ENCODE measurements at places on chromosomes 4 and X.

DNA sequence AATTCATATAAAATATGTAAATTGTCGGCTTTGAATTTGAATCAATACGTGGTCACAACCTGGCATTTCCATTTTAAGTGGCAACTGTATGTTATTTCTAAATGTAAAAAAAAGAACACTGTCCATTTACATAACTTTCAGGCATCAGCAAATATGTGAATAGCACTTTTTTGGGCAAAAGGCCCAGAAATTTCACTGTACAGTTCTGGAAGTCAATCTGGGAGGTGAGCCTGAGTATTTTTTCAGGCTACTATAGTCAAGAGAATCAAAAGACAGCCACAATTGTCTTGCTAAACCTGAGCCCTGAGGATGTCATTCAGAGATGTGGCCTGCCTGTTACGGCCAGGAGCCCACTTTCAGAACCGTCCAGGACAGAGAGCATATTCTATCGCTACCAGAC lies 543.9 kb upstream of the MAGEB2 start:
- DNase-seq, result no peak

DNA sequence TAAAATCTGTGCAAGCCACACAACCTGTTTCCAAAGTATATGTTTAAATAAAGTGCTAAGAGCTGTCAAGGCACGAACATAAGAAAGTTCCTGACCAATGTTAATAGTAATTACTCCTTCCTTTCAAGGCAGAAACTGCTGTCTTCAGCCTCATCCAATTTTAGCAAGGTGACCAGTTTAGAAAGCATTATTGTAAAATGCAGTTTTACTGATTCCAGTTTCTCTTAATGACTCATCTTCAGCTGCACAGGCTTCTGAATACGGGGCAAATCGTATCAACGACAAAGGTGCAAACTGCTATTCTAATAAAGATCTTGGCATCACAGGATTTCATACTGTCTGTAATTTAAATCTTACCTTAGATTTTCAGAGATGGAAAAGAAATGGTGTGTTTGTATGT lies 87.5 kb downstream of the PPP3CA start:
- no peak for DNase-seq

DNA sequence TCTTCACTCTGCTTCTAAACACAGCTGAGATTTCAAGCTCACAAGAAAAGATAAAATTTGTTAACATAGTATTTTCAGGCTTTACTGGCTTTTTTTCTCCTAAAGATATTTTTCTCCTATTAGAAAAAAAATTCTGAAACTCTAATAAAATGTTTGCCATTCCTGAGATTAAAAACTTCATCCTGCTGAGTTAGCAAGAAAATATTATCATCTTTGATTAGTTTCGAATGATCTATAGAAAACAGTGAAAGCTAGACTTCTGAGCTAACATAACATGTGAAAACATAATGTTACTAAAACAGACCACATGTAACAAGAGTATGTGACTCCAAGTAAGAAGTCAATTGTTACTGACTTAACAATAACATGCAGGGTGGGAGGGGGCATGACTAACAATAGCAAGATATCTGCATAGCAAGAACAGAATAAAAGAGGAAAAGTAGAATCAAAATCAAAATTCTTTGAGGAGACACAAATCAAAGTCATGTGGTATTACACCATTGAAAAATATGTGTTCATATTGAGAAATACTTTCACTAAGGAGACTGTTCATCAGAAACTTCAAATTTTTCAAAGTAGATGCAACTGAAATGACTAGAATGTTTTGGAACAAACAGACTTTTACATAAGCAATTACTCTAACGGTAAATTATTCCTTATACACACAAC lies 14.5 kb downstream of the TBCK start:
- no peak for DNase-seq

GRCh38 chrX:115367455-115367854 lies 77.9 kb downstream of the LUZP4 start:
- no peak for DNase-seq

- no peak for DNase-seq
Measured at GRCh38 chr4:87428979-87429378, 6.6 kb downstream of the NUDT9 start.

All from SJCRH30 (cell line).